ENCODE measurements at places on chromosomes 16 and 17.

- DNase-seq: no peak
Measured at GRCh38 chr17:17416007-17416399, 60.8 kb upstream of the MED9 start.

DNA sequence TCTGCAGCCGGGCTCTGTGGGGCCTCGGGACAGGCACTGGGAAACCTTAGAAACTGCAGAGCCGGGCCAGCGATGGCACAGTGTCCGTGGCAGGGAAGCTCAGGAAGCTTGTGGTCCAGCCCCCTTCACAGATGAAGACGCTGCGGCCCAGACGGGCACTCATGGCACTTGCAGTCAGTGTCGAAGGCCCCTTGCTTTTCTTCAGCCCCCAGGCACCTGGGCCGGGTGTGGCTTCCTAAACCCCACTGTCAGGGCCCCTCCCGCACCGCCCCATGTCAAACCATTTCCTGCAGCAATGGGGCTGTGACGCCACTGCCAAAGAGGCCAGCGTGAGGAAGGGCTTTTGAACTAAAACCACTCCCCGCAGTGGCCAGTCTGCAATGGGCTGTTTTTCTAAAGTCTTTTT is 164.0 kb downstream of the LAT start:
- peak; percentile 39 for DNase-seq

DNA sequence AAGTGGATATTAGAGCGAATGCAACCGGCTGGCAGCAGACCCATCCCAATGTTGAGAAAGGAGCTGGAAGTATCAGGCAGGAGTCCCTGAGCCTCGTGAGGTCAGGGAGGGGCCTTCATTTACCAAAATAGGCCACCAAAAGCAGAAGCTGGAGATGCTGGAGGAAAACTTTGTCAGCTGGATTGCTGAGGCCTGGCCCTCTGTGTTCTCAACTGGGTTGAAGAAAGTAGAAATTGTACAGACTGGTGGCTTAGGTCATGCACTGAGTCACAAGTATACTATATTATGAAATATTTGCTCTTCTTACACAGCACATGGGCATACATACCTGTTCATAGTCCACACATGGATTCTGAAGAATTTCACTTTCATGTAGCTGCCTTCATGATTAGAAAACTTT is 23.2 kb upstream of the TEKT3 start:
- no peak for DNase-seq

GRCh38 chr16:17350207-17350606 is 120.6 kb downstream of the XYLT1 start:
- DNase-seq: no peak

- no peak for DNase-seq
Measured at GRCh38 chr16:48300391-48300856, 53.1 kb upstream of the ABCC11 start.

DNA sequence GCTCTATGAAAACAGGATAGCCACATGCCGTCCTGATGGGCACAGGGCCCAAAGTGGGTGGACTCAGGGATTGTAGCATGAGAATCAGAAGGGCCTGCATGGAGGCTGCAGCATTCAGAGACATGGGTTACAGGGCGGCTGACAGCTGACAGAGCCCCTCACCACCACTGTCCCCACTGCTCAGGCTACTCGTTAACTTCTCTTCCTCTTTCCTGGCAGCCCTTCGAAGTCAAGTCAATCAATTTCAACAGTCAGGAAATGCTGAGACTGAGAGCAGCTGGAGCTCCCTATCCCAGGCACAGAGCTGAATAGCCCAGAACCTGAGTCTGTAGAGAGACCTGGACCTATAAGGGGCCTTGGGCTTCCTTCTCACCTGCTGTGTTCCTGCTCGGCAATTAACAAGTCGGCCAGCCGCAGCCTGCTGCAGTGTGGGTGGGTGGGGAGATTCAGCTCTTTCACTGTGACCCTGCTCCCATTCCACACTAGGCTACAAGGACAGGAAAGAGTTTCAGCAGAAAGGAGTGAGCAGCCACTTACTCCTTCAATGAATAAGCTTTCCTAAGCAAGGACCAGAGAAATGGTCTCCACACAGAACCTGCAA is 76.9 kb downstream of the TEX14 start:
- no peak for DNase-seq

DNA sequence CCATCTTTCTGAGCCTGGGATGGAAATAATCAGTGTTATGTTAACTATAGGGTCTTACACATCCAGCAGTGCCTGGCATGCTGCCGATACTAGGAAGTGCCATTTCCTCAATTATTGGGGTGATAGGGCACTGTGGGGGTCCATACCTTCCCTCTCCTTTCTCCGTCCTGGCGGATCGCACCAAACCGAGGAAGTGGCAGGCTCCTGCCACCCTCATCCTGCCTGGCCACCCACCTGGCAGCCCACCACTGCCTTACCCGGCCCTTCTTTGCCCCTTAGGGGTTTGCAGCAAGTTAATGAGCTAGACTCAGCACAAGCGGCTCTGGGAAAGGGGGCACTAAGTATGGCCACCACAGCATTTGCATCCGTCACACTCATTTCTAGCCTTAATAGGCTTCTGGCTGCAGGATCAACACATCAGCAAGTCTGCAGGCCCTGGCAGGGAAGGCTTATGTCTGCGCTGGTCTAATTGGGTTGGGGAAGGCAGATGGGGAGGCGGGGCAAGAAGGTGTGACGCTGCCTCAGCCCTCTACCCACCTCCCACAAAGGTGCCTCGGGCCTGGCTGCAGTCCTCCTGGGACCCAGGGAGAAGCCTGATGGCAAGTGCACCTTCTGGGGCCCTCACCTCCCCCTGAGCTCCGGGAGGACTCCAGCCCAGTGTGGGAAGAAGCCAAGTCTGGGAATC is 28.6 kb downstream of the DCAKD start:
- no peak for DNase-seq

- DNase-seq: no peak
Measured at GRCh38 chr17:4163951-4164350, 21.0 kb downstream of the CYB5D2 start.

- no peak for DNase-seq
Measured at GRCh38 chr17:45441526-45442310, 9.0 kb upstream of the ARHGAP27 start.

GRCh38 chr16:70391881-70392481 is 45.3 kb downstream of the DDX19A start:
- DNase-seq: no peak

DNA sequence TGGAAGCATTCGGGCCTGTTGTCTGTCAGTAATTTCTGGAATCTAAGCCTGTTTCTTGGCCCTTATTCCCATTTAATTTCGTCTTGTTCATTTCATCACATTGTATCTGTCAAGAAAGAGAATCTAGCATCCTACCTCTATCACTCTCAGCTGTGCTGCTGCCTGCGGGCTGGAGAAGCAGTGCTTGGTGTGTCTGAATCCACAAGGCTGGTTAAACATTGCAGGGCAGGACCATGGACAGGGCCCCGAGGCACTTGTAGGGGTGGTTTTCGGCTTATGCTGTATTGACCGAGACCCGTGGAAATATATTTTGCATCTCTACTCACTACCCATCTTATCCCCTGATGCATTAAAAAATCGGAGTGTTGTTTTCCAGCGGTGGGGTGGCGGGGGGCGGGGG is 3.1 kb downstream of the RAB11FIP4 start:
- no peak for DNase-seq

GRCh38 chr16:67194260-67194659 is 2.3 kb downstream of the E2F4 start:
- DNase-seq: no peak

DNA sequence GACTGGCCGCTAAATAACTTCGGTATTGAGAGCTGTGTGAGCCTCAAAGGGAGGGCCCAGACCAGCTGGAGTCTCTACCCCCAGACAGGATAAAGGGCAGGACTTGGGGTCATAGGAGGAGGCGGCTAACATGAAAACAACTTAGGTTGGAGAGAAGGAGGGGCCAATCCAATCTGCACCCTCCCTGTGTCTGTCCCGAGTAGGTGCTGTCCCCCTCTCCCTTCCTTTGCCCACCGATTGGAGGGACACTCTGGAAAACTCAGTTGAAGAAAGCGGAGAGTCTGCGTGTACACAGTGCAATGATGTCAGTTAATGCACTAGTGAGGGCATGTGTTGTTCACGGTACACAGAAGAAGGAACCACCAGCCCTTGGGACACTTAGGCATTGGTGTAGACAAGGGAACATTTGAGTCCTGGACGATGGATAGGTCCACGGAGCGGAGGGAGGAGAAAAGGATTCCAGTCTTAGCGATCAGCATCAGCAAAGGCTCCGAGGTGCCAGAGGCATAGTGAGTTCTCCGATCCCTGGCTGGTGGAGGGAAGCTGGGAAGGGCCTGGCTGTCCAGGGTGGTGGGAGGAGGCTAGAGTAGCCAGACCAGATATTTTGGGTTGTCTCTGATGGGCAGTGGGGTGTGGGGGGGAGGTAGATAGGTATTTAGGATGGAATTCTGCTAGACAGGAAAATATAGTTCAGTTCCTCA is 761 bp downstream of the NOL3 start:
- no peak for DNase-seq

GRCh38 chr16:28606291-28607115 is 3.3 kb downstream of the SULT1A1 start:
- no peak for DNase-seq

DNA sequence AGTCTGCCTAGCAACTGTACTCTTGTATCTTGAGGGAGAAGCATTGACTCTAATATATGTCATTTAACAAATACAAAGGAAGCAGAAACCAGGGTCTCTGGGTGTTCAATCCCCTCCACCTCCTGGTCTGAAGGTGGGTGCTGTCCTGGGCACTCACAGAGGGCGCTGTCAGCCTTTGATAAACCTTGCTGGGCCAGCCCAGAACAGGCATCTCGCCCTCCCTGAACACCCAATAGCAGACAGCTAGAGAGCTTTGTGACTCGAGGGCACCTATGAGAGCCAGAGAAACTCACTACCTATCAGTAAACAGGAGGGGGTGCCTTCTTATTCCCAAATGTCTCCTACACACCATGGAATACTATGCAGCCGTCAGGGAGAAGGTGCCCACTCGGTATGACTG is 6.4 kb upstream of the PIPOX start:
- DNase-seq: no peak

GRCh38 chr17:60526726-60527125 is 684 bp upstream of the APPBP2 start:
- no peak for DNase-seq

DNA sequence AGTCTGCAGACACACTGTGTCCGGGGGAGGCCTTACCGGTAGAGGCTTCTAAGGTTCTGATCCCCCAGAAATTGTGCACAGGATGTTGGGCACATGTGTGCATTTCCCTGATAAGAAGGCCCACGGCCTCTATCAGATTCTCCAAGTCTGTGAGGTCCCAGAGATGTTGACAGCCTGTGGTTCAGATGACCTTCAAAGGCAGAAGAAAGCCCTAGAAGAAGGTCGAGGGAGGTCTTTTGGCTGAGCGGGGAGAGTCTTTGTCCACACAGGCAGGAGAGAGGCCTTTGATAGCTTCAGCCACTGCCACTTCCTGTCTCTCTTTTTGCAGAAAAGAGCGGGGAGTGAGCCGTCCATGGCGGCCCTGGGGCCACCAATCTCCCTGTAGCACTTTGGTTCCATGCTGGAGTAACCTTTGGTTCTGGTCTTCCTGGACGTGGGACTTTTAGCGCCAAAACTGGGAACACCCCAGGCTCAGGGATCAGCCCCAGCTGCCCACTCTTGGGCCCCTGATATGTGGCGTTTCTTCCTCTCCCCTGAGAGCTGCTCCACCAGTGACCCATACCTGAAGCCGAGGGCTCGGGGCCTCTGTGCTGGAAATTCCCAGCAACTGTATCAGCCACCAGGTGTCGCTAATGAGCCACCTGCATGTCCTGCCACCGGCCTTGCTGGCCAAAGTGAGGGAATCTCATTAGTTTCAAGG is 28.1 kb upstream of the LGALS9 start:
- peak; percentile 60 for DNase-seq

DNA sequence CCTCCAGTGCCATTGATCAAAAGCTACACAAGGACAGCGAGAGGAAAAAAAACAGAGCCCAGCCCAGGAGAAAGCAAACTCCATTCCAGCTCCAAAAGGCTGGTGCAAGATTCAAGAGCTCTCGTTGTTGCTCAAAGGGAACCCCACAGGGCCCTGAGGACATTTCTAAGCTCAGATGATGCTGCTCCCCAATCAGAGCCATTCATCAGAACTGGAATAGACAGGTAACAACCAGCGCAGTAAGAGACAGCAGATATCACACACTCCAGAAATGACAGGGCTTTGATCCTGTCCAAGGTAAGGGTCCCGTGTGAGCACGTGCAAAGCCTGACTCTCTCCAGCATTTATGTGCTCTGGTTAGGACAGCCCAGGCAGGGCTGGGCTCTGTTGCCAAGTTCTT is 20.1 kb downstream of the PMP22 start:
- no peak for DNase-seq

DNA sequence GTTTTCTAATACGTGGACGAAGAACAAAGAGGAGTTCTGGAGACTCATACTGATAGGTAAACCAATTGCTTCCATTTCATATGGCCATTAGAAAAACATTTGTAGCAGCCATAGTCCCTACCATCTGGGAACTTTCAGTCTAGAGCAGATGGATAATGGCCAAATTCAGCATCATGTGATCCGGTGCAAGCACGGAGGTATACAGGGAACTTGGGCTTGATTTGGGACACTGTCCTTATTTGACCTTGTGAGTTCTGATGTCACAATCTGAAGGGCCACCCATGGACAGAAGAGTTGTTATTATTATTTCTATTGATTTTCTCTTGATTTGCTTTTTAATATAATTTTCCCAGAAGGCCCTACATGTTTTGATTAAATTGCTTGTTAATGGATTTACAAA is 154.6 kb upstream of the ZNF267 start:
- DNase-seq: no peak

DNA sequence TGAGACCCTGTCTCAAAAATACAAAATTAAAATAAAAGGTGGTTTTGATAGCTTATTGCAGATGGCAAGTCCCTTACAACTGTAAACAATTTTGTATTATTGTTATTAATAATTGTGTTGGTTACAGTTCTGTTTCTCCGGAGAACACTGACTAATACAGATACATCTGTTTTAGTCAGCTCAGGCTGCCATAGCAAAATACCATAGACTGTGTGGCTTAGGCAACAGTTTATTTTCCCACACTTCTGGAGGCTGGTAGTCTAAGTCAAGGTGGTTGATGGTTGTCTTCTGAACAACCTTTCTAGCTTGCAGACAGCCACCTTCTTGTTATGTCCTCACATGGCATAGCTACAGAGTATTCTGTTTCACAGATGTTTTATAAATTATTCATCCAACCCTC is 14.2 kb upstream of the IL21R start:
- DNase-seq: no peak

GRCh38 chr17:55303701-55304145 is 39.0 kb downstream of the HLF start:
- no peak for DNase-seq

DNA sequence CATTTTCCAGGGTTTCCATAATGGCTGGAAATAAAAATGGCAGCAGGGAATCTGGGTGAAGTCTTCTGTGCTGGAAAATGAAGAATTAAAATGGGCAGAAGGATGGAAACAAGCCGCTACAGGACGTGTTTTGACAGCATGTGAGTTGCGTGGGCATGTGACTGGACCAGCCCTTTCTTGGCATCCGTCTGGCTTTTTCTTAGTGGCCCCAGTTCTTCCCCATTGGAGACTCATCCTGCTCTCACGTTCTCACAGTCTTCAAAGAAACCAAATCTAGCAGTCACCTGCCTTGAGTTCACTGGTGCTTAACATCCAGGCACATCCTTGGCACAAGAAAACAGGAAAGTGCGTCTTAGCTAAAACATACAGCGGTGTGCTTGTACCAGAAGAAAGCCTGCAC is 180.2 kb upstream of the CACNG5 start:
- DNase-seq: no peak

Measured in stimulated activated CD4-positive, alpha-beta T cell treated with anti-CD3 and anti-CD28 coated beads, Interleukin-1b, Interleukin-23, amount 100 ng/mL, for 1 hour (primary cell).